Parietal lobe (tissue), 2 donors: ENCODE measurements at places on chromosomes 12 and 14. TPM values are rescaled to one million over a fixed set of nuclear protein-coding genes. Genes with fewer than 3 reads are reported as not detected.

The NPFF gene
- total RNA-seq = not detected

The IGF1 gene
- 4.4 TPM for total RNA-seq

The MGAT4C gene
- total RNA-seq = 77.3 TPM

The GRIN2B gene
- 243 TPM for total RNA-seq

The PDE3A gene
- 7.5 TPM for total RNA-seq

The TMEM30B gene
- total RNA-seq = under 0.01 TPM

The HOXC9 gene
- total RNA-seq = not detected

The CMA1 gene
- not detected for total RNA-seq

The APOF gene
- not detected for total RNA-seq

The ZNF891 gene
- 30.4 TPM for total RNA-seq

The DNAI7 gene
- total RNA-seq = 2.5 TPM

The FGF6 gene
- not detected for total RNA-seq

The LBHD2 gene
- not detected for total RNA-seq

The TAS2R50 gene
- total RNA-seq = 26.3 TPM

The GDF11 gene
- total RNA-seq = 11.0 TPM

The GALNT6 gene
- not detected for total RNA-seq

The GPR135 gene
- 19.1 TPM for total RNA-seq

The HSPB8 gene
- 1.6 TPM for total RNA-seq

The KRT3 gene
- not detected for total RNA-seq

The RDH5 gene
- total RNA-seq = 9.1 TPM

The KRT81 gene
- not detected for total RNA-seq

The SMOC1 gene
- total RNA-seq = 27.2 TPM

The ATL1 gene
- total RNA-seq = 85.1 TPM

The OTX2 gene
- 0.31 TPM for total RNA-seq

The SLCO1B1 gene
- total RNA-seq = not detected

The MYF5 gene
- not detected for total RNA-seq

The ST8SIA1 gene
- total RNA-seq = 44.1 TPM

The CHMP4A gene
- 35.1 TPM for total RNA-seq

The PZP gene
- total RNA-seq = not detected

The CCDC198 gene
- not detected for total RNA-seq

The CLEC12A gene
- total RNA-seq = not detected

The PTPN21 gene
- total RNA-seq = 12.8 TPM

The DIO2 gene
- total RNA-seq = 24.4 TPM

The CLEC1A gene
- 0.63 TPM for total RNA-seq

The AKAP3 gene
- total RNA-seq = 2.5 TPM

The IFI27 gene
- total RNA-seq = 8.8 TPM

The TCL1B gene
- not detected for total RNA-seq

The SLC6A15 gene
- total RNA-seq = 76.1 TPM

The IAPP gene
- not detected for total RNA-seq
